Umbilical cord (tissue), 2 donors: ENCODE measurements at places on chromosomes 3 and 15. TPM values are rescaled to one million over a fixed set of nuclear protein-coding genes. Genes with fewer than 3 reads are reported as not detected.

The MYRIP gene
- total RNA-seq: 1.2 TPM

The LRRN1 gene
- 2.4 TPM for total RNA-seq

The LINGO1 gene
- total RNA-seq: 14.2 TPM

The SKOR1 gene
- 0.96 TPM for total RNA-seq

The ARGFX gene
- 16.1 TPM for total RNA-seq

The SLC22A14 gene
- total RNA-seq: 0.96 TPM

DNA sequence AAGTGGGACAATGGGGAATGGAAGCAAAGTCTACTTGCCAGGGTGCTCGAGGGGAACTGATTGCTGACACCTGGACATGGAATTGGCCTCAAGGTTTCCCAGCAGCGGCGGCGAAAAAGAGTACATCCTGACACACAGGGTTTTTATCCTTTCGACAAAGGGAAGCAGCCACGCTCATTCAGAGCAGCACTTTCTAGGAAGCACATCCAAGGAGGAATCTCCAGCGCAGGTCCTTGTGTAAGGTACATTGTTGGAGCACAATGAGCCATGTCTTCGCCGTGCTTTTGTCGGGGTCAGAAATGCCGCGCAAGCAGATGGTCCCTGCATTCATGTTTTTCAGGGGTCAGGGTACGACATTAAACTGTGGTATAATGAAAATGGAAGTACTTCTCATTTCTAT, 16.8 kb downstream of the CACNA1D start:
- DNase-seq: no peak

- DNase-seq: peak; percentile 44
Measured at GRCh38 chr15:65339920-65340319, 35.4 kb downstream of the RNU5B-1 start.

- no peak for DNase-seq
Measured at GRCh38 chr15:26550880-26551279, 222.0 kb downstream of the GABRB3 start.

DNA sequence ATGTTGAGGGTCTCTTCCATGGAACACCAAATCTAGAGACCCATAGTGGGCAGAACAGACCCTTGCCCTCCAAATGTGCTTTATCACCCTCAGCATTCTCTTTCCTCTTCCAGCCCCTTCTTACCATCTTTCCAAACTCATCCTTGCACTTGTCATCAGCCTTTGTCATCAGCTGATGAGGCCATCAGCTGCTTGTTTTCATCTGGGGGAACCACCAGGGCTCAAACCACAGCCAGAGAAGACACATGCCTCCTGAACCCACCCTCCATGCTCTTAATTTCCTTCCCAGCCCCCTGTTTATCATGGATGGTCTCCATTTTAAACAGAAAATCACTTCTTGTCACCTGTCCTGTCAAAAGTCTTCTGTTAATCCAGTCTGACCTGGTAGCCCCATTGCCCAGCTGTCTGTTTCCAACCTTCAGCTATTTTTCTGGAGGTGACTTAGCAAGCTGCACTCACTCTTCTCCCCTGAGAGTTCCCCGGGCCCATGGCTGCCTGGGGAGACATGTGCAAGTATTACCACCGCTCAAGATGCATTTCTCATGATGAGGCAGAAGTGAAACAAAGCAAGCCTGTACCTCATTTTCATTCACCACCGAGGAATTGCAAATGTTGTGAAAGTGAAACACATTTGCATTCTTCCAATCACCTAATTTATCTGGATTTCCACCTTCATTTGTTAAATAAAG, 14.7 kb upstream of the SYNM start:
- DNase-seq: no peak

DNA sequence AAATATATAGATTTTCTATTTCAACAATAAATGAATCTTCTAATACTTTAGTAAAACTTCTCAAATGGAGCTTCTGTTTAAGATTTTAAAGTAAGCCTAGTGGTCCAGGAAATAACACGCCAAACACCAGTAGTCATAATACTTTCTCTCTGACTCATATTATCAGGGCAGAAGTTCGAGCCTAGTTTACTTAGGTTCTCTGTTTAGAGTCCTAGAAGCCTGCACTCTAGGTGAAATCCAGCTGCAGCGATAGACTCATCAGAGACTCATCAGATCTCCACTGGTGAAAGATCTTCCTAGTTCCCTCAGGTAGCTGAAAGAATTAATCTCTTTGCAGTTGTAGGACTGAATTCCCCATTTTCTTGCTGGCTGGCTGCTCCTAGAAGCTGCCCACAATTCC, 552.5 kb upstream of the ROBO2 start:
- no peak for DNase-seq

DNA sequence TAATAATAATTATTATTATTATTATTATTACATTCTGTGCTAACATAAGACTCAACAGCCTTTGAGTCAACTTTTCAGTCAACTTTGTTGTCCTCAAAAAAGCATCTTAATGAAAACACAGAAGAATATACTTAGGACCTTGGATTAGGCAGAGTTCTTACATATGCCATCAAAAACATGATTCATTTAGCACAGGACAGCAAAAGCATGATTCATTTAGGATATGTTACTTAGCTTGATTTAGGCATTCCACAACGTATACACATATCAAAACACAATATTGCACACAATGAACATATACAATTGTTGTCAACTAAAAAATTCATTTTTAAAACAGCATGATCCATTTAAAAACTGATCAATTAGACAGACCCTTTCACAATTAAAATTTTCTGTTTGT, 213.0 kb downstream of the FMN1 start:
- no peak for DNase-seq

DNA sequence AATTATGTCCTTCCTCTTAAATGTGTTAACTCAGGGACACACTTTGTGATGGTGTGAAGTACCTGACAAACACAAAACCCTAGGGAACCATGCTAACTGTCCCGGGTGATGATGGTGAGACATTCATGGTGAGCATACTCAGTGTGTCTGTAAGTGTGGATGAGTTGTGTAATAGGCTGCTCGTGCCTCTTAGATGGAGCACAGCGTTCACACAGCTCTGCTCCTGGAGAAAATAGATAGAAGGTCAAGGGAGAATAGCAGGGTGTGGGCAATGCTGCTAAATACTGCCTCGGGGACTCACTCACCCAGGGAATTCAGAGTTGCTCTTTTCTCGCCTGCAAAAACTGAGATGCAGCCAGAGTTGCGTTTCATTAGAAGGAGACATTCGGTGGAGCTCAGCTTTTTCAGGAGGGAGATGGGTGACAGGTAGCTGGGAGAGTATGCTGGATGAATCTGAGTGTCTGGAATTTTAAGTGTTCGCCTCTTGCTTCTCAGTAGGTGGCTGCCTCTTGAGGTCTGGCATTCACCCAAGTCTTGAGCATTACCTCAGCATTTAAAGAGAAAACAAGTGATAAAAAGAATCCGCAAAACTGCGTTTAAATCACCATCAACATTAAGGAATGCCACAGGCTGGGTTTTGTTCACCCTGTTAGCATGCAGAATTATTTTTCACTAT, 813.2 kb downstream of the AGBL1 start:
- no peak for DNase-seq

GRCh38 chr15:96801576-96802150, 471.2 kb downstream of the NR2F2 start:
- no peak for DNase-seq

DNA sequence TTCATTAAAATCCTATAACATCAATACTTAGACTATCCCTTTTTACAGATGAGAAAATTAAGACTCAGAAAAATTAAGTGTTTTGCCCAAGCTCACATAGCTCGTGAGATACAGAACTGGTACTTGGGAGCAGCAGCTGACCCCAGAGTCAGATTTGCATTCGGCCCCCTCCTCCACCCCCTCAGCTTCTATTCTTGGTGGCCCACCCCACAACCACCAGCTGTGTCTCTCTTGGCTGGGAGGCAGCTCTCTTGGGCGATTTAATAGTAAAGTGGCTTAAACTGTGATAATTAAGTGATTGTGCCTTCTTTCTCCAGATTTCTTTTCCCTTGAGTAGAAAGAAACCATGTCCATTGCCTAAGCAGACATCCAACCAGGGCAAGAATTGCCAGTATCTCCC, 203.6 kb upstream of the PDZRN3 start:
- DNase-seq: no peak

- DNase-seq: no peak
Measured at GRCh38 chr3:2714834-2715233, 395.3 kb downstream of the IL5RA start.
